A549 treated with CpdA at 1 μM for 4 hours (cell line): ENCODE measurements at places on chromosomes 7 and 10. TPM values are rescaled to one million over a fixed set of nuclear protein-coding genes. Genes with fewer than 3 reads are reported as not detected.

The ACHE gene
- 1.1 to 2.2 TPM (median 2.0 TPM) in 5 replicates for total RNA-seq

The SFRP4 gene
- 2.8 to 4.8 TPM (median 3.6 TPM) in 5 replicates for total RNA-seq

The PLA2G12B gene
- not detected in 5 replicates for total RNA-seq

The TSPAN33 gene
- 5.8 to 7.2 TPM (median 6.5 TPM) in 5 replicates for total RNA-seq

The AEBP1 gene
- total RNA-seq = 0.05 TPM in 1 of 5 replicates, not detected in the others

The ZMIZ1 gene
- total RNA-seq = 62.6 to 82.7 TPM (median 74.9 TPM) in 5 replicates

The FRMPD2 gene
- 0.02 to 0.19 TPM (median 0.06 TPM) in 3 of 5 replicates, not detected in the others for total RNA-seq

The URGCP gene
- total RNA-seq = 25.8 to 29.6 TPM (median 28.3 TPM) in 5 replicates
